ENCODE measurements at places on chromosomes 3 and 15. TPM values are rescaled to one million over a fixed set of nuclear protein-coding genes. Genes with fewer than 3 reads are reported as not detected.
A peak's percentile ranks its signal among the peaks of the same experiment; 100 is the strongest.

Gene LRTM1
- not detected for total RNA-seq

Gene PRSS50
- 0.16 TPM for total RNA-seq

GRCh38 chr3:52210550-52211046, 12.6 kb downstream of the ALAS1 start:
- no peak for DNase-seq

DNA sequence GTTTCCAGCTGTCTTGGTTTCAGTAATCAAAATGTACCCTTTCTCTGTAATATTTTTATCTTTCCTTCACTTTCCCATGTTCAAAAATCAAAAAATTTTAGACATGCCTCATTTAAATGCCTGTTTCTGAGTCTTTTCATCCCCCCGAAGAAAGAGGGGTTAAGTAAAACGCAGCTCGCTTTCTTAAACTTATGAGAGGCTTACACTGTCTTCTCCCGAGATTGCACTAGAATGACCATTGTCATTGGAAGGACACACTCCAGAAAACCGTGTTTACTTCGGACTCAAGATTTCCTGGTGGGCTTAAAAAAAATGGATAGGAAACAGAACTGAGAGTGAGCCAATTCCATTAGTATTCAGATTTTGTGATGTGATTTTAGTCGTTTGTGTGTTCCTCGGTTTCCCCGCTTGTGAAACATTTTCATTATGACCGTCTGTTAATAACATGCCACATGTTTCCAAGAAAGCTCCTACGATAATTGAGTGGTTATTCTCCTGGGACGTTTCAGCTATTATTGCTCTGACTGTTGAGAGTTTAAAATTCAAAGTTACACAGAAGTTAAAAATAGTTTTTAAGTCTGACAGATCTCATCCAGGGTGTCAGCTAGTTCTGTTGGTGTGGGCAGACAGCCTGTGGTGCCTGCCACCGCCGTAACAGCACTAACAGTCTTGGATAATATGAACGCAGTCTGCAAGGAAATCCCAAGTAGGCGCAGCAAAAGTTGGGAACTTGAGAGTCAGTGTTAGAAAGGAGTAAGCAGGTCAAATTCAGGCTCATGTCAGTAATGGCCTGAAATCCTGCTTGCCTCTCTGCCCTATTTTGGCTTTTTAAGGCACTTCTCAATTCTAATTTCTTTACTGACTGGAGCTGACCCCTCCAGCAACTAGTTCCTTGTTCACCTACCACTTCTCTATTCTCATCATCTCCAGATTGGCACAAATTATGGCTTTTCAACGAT, 1.5 kb downstream of the CRYBG3 start:
- DNase-seq = peak; percentile 51

Gene ST3GAL6
- 34.1 TPM for total RNA-seq

- DNase-seq = no peak
Measured at GRCh38 chr15:101027920-101028319, 108.8 kb downstream of the LRRK1 start.

DNA sequence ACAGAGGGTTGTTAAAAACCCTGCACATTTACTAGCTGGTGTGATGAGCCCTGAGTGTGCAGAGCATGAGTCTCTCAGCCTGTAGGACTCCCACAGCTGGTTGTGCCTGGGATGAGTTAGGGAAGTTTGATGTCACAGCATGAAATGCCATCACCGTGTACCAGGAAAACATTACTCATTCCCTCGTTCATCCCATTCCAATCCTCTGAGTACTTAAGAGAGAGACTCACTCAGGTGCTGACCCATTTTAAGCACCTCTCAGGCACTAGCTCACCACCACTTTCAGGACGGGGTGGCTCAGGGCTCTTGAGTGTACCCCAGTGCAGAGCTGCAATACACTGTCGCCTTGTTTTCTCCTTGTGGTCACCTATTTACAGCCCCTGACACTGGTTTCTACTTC, 18.7 kb downstream of the MGLL start:
- no peak for DNase-seq

GRCh38 chr3:172257648-172258400, 190.4 kb downstream of the GHSR start:
- DNase-seq = no peak

DNA sequence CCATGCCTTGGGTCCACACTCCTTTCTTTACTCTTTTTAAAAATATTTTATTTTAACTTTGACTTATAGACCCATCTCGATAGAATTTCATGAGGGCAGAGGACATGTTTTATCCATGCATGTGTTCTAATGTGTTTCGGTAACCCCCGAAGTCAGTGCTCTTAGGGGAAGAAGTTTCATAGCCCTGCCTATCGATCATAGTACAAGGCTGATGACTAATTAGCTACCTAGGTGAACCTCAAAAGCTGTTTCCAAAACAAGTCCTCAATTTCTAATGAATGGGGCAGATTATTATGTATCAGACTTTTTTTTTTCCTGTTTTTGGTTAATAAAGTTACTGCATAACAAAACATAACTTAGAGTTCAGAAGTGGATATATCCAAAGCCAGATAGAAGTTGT, 82.0 kb downstream of the MBNL1 start:
- no peak for DNase-seq

DNA sequence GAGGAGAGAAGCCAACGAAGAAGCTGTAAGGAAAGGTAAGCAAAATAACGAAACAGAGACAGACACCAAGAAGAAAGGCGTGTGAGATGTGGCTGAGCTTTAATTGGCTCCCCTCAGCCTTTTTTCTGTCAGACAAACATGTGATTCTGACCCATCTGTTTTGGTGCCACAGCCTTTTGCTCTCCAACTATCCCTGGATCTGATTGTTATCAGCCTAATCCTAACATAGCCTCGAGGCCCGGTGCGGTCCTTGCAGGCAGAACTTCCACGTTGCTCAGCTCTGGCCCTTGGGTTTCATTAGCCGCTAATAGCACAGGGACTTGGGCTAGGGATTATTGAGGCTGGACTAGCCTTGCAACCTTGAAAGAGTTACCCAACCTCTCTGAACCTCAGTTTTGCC, 57.9 kb upstream of the CACNA2D3 start:
- no peak for DNase-seq

GRCh38 chr3:30020380-30020779, 586.0 kb upstream of the TGFBR2 start:
- DNase-seq = no peak

GRCh38 chr3:161422171-161422700, 50.9 kb upstream of the SPTSSB start:
- no peak for DNase-seq

DNA sequence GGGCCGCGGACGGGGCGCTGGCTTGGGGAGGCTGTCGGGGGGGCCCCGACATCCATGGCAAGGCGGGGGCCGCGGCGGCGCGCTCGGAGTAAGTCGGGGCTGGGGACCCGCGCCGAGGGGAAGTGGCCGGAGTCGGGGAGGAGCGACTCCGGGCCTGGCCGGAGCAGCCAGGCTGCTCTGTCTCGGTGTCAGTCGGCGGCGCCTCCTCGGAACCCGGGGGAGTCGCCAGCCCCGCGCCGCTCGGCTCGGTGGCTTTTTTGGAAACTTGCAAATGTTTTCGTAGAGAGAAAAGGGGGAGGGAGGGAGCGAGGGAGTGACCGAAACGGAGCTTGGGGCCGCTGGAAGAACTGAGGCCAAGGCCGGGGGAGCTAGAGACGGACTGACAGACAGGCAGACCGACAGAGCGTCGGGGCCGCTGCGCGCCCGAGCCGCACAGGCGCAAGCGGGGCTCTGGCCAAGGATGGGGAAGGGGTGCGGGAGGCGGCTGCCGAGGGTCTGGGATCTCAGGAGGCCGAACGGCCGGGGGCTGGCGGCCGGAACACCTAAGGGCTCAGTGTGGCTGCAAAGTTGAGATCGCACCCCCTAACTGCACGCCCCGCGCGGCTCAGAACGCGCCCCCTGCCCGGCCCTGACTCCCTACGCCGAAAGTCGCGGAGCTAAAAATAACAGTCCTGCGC, 5.0 kb downstream of the PTH1R start:
- no peak for DNase-seq

GRCh38 chr3:187252311-187252710, 39.2 kb downstream of the MASP1 start:
- no peak for DNase-seq

DNA sequence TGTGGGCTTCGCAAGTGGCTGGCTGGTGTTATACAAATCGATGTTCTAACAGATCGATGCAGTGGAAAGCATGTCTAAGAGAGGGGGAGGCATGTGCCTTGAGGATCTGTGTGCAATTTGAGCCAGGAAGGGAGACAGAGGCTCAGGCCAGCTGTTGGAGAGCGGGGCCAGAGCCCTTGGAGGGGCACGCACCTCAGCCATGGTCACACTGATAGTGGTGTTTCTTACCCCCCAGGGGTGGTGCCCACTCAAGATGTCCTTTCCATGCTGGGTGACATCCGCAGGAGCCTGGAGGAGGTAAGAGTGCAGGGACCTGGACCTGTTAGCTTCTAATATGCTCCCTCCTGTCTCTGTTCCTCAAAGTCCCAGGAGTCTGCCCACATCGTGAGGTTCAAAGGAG, 3.8 kb upstream of the ABTB1 start:
- DNase-seq = no peak

Gene ETV5
- 5.9 TPM for total RNA-seq

- DNase-seq = no peak
Measured at GRCh38 chr3:134544316-134544715, 58.5 kb downstream of the CEP63 start.

GRCh38 chr3:50617096-50617791, at the start of gene MAPKAPK3:
MAPKAPK3 (plus strand) TSS chr3:50617151; CDS start chr3:50617566, 415 bp downstream.
- DNase-seq = peak; percentile 76

Gene UROC1
- not detected for total RNA-seq

GRCh38 chr3:101518421-101518871, 5.4 kb upstream of the SENP7 start:
- DNase-seq = no peak
